NCI-H226 (cell line): ENCODE measurements at places on chromosomes 12 and 14.

DNA sequence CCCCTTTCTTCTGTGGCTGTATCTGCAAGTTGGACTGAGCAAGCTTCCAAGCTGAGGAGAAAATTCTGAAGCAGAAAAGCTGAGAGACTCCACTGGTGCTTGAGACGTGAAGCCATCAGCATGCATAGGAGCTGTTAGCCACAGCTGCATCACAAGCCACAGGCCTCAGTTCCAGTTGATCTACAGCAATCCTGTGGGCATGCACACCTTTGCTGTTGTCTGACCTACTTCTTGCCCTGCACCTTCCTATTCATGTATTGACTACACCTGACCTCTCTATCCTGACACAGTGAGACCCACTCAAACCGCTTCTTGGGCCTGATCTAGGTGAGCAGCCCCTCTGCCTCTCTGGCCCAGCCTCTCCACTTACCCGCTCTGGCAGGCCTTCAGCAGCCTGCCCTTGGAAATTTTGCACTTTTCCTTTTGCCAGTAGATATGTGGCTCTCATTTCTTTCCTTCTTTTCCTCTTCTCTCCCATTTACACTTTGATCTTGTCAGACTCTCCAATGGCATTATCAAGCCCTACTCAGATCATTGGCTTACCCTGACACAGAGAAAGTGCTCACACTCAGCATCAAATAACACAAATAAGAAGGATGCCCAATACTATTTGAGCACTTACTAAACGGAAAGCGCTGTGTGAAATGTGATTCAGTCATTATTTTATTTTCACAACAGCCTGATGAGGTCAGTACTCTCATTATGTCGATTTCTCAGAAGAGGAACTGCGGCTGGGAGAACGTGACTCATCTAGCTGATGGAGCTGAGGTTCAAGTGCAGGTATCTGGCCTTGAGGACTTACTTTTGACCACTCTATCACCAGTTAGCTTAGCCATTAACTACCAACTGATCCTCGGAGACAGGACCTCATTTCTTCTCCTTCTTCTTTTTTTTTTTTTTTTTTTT lies 21.9 kb upstream of the PTGR2 start:
- DNase-seq: no peak

GRCh38 chr14:77613201-77613600 lies 3.2 kb downstream of the SPTLC2 start:
- peak; percentile 72 for DNase-seq

DNA sequence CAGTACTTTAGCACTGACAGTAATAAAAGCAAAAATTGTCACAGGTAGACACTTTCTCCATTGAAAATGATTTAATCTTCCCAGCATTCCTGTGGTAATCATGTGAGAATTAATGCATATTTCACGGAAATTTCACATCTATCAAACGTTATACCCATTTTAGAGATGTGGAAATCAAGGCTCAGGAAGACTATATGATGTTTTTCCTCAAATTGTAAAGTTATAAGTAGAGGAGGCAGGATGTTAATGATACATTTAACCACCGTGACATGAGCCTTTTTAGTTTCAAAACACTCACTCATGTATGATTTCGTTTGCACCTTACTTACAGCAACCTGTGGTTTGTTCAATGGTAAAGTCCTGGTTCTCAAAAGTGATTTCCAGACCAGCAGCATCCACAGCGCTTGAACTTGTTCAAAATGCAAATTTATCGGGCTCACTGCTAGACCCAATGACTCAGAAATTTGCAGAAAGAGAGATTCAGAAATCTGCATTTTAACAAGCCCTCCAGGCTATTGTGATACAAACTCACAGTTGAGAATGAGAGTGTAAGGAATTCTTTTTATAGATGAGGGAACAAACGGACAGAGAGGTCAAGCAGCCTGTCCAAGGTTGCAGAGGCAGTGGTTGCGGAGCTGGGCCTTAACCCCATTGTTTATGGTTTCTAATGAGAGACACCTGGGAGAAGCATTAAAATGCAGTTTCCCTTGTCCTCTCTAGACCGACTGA lies 654.8 kb upstream of the TBX3 start:
- DNase-seq: no peak

DNA sequence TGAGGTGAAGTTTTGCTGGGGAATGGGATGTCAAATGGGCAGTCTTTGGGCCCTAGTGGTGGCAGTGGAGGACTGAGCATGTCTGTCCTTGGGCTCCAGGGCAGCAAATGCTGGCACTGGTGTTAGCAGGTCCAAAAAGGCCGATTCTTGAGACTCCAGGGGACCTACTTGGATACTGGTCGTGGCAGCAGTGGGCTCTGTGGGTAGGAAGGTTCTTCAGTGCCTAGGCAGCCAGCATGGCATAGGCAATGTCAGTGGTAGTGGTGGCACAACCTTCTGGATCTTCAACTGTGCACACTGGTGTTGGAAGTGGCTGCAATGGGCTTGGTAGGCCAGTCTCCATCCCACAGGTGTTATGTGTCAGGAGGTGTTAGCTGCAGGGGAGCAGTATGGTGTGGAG lies 334.7 kb upstream of the KITLG start:
- DNase-seq: no peak

DNA sequence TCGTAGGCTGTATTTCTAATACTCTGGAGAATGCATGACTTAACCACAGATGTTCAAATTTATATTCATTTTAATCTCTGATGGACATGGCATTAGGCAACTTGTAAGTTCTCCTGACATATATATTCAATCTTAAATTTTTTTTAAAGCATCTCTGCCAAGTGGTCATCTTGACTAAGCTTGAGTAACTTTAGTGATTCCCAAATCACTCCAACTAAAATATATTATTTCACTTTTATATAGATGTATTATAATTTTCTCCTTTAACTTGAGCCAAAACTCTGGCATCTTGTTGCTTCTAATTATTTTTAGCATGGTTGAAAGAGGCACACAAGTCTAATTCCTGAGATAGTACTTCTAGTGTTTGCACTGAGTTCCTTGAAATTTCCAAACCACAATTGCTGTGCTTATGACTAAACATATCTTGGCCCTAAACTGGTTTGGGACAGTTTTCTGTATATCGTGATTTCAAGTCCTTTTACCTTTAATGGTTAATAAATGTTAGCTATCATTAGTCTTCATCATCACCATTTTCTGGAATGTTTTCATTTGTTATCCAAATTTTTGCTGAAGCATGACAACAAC lies 8.4 kb downstream of the LRFN5 start:
- DNase-seq: no peak

- no peak for DNase-seq
These were observed 12.6 kb downstream of the GPRC5A start for GRCh38 chr12:12903642-12904609.

DNA sequence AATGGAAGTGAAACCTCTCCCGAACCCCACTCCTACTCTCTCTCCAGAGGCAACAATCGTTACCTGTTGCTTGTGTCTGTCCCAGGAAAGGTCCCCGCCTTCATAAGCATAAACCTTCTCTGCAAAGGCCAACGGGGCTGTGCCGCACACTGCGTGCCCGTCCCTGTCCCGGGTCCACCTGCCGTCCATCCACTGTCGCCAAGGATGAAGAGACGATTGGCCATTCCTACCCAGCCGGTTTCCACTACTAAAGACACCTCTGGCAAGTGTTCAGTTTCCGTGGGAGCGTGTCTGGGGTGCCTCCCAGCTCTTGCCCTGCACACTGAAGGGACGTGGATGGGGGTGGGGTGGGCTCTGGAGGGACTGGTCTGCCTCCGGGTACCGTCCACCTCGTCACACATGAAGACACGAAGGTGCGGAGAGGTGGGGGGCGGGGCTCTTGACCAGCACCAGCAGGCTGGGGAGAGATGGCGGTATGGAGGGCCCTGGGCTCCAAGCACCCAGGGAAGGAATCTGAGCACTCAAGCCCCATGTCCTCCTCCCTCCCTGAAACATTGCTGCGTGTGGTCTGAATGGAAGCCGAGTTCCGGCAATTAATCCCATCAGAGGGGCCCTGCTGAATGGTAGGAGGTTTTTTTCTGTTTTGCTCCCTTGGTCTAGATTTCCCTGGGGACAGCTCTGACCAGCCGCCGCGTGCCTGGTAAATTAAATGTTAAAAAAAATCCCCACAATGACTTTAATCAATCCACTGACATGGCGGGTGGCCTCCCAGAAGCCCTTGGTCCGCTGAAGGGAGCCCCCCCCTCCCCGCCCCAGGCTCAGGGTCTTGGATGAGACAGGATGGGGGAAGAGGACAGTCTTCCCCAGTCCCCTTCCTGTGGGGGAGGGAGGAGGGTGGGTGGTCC lies 4.1 kb upstream of the KIF26A start:
- no peak for DNase-seq

DNA sequence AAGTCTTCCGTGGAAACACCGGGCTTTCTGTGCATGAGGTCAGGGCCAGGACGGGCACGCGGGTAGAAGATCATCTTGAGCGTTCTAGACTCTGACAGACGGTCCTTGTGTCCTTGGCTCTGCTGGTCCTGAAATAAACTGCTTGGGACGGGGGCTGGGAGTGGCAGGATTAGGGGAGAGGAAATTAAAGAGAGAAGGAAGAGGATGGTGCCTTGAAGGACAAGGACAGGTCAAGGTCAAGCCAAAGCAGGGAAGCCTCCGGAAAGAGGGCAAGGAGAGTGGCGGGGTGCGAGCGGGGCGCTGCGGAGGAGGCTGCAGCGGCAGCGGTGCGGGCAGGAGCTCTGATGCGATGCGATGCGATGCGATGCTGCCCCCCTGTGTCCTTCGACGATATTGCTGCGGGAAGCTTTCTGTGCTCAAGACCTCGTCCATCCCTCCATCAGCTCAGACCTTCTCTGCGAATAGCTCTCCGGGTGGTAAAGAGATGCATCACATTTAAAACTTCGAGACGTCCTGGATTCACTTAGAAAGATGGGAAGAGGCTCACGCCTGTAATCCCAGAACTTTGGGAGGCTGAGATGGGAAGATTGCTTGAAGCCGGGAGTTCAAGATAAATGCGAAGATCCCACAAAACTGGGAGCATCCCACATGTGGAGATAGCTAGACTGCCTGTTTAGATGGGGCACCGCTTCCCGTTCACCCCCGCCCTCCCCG lies 110.1 kb upstream of the TMEM132D start:
- DNase-seq: peak; percentile 14

DNA sequence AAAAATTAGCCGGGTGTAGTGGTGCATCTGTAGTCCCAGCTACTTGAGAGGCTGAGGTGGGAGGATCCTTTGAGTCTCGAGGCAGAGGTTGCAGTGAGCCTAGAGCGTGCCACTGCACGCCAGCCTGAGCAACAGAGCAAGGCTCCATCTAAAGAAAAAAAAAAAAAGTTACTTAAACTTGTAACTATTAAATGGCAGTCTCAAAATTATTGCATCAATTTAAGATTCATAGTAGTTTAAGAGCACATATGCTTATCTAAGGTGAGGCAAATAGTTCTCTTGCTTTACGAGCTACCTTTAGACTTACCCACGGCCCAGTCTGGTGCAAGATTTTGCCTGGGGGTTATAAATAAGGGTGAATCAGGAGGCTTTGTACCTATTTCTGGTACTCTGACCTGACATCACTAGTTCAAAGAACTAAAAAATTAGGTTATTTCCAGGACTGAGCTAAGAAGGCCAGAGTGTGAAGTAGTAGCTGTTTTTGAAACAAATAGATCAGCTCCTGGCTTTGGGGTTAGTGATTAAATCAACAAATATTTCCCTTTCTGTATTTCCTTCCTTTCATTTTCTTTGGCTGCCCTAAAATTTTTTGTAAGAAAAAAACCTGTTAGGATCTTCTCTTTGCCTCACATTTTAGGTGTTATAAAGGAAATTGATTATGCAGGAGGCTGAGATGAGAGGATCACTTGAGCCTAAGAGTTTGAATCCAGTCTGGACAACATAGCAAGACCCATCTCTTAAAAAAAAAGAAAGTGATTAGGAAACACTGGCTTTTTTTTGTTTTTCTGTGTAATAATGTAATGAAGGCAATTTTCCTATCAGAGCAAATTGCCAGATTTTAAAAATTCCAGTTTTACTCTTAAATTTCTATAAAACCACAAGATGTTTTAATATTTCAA lies 3.6 kb downstream of the MGAT2 start:
- peak; percentile 38 for DNase-seq

GRCh38 chr12:81128930-81129554 lies 51.2 kb downstream of the ACSS3 start:
- no peak for DNase-seq

DNA sequence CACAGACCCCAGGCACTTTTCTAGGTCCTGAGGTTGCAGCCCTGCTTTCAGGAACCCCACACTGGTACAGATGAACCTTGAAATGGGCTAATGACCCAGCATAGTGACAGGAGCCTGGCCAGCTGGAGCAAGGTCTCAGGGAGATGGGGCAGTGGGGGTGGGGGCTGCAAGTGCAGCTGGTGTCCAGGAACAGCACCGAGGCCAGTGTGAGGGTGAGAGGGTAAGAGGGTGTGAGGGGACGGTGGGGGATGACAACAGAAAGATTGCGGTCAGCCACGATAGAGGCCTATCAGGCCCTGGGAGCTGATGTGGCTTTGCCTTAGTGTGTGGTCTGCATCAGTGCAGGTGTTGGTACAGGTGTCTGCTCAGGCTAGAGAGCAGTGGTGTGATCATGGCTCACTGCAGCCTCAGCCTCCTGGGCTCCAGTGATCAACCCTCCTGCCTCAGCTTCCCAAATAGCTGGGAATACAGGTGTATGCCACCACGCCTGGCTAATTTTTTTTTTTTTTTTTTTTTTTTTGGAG lies 59.7 kb downstream of the EP400 start:
- no peak for DNase-seq

DNA sequence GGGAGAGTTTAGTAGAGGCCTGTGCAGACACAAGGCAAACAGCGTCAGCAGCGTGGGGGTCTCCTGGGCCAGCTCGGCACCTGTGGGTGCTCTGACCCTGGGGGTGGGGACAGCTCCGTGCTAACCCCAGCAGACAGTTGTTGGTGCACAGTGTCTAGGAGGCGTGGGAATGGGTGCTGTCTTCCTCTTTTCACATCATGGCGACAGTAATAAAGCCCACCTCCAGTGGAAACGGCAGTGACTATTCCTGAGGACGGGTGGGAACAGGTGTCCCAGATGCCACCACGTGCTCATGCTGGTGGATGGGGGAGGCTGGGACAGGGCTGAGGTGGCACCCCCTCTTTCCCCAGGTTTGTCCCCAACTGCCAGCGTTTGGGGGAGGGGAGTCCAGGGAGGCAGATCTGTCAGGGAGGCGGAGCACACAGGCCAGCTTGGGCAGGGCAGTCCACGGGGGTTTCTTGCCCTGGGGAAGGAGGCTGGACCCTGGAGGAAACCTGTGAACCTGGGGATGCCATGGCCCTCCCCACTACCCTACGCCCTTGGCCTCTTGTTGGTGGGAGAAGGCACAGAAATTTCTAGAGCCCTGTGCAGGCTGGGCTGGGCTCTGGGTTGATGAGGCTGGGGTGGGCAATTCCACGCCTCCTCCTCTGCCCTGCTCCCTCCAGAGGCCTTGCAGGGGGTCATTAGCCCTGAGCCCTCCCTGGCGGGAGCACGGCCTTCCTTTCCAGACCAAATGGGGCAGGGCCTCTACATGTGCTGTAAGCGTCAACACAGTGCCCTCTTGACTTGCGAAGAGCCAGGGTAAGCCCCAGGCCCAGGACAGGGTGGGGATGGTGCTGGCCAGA lies 3.8 kb downstream of the ZBTB42 start:
- no peak for DNase-seq
